ENCODE measurements at places on chromosomes 2 and 18.

GRCh38 chr2:45046786-45047185 lies 37.5 kb upstream of the SIX2 start:
- DNase-seq: no peak

GRCh38 chr2:203400805-203401585 lies 72.8 kb downstream of the ABI2 start:
- peak; percentile 32 for DNase-seq

DNA sequence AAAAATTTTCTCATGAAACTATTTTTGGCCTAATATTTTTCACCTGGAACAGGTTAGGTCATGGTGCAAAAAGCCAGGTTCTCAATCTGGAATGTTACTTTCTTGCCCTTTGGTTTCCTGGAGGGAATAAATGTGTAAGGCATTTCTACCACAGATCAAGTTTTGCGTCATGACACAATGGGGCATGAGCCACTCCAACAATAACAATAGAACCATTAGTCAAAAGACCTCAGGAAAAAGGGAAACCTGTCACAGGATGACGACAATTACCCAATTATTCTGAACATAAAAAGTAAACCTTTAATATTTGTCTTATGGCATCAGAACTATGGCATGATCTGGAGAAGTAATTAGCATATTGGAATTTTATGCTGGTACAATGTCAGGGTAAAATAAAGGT lies 88.2 kb upstream of the HNRNPA3 start:
- no peak for DNase-seq

DNA sequence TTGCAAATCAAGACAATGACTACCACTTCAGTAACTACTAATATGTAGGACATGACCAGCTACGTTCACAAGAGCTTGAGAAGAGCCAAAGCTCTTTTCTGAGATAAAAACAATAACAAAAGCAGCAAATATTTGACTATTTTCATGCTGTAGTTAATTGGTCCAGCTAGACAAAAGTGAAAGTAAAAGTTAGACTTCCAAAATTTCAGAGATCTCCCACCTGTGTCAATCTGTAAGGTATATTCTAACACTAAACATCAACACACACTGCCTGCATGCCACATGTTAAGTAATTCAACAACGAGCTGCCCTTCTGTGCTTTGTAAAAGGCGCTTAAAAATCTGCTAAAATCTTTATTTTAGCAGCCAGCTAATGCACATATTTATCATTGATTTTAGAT lies 185.9 kb downstream of the SLC39A10 start:
- DNase-seq: no peak

GRCh38 chr2:47799031-47799609 lies 16.2 kb downstream of the MSH6 start:
- no peak for DNase-seq

DNA sequence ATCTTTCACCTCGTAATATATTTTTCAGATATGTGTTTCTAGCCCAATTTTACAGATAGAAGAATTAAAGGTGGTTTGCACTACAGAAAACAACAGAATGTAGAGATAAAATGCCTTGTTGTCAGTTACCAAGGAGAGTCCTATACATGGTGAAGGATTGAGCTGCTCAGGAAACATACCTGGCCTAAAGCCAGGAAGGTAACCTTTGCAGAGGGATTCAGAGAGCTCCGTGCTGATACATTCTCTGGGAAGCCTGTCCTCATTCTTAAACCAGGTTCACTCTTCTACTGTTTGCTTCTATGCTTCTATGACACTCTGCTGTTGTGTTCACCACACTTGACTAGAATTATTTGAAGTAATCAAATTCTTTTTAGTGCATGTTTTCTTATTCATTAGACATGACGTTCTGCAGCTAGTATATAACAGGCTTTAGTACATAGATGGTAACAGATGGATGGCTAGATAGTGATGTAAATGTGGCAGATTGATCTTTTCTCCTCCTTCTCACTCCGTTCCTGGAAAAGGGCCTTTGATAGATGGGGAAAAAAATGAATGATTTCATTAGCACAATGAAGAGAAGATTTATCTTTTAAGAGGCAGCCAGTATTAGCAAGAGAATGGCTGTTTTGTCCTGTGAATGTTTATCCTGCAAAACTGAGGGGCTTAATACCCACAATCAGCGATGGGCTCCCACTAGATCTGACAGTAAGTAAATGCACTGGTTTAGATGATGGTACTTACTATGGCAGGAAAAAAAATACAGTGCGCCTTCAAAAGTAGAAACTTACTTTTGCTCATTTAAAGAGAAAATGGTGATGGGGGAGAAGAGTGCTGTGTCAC lies 589.6 kb upstream of the FAM98A start:
- DNase-seq: no peak

- no peak for DNase-seq
These were observed 79.6 kb downstream of the OSBPL6 start for GRCh38 chr2:178273787-178274360.

DNA sequence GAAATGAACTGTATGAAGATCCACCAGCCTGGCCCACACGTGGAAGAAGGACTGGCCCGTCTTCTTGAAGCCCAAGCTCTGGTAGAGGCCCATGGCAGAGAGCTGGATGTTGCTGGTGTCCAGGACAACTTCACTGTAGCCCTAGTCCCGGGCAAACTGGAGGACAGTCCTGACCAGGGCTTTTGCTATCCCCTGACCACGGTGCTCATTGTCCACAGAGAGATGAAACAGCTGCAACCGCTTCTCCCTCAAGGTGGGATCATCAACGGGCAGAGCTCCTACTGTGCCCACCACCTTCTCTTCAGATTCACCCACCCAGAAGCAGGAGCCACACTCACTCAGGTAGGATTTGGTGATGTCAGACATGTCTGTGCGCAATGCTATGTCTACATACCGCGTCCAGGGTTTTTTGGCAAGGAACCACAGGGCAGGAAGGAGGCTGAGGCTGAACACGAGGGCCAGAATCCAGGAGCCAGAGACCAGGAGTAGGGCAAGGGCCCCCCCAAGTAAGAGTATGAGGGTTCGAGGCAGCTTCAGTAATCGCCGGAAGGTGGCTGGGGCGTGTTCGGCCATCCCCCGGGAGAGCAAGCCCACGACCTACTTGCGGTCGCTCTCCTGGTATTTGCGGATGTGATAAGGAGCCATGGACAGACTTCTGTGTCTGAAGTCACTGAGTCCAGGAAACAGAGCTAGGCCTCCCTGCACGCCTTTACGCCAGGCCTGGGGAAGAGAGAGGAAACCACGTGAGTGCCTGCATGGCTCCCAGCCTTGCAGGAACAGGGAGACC lies 36.3 kb downstream of the TPRKB start:
- no peak for DNase-seq

- DNase-seq: no peak
These were observed 22.7 kb downstream of the BCL11A start for GRCh38 chr2:60530660-60531281.

GRCh38 chr2:24618144-24618543 lies 127.1 kb downstream of the NCOA1 start:
- DNase-seq: no peak

- DNase-seq: no peak
These were observed 43.4 kb upstream of the NEUROD1 start for GRCh38 chr2:181723731-181724130.

DNA sequence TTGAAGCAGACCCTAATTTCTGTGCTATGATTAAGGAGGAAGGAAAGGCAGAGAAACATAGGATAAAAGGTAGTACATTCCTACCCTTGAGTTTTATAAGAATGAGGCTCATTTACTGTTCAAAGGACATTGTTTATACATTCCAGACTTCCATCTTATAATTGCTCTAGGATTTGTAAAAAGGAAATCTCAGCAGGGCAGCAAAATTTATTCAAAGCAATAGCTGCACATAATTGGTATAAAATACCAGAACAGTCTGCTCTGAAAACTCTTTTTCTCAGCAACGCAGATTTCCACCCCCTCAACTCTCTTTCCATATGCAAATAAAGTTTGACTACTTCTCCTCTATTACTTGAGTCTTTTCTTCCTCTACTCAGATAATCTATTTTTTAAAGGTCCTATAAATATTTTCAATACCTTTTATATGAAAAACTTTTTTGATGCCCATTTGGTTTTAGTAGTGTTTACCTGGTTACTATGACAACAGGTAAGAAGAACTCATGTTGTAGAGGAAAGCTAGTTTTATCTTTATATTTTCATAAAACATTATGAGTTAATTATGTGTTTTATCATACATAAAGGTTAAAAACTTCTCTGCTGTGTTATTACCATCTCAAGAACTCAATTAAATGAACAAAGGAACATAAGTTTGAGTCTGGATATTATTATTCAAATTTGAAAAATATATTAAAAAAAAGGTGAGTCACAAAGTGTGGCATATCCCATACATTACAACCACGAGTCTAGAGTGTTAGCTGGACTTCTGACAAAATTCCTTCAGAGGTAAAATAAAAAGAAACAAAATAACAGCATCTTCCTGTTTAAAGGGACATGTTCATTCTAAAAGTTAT lies 19.9 kb downstream of the RBMS1 start:
- DNase-seq: no peak

DNA sequence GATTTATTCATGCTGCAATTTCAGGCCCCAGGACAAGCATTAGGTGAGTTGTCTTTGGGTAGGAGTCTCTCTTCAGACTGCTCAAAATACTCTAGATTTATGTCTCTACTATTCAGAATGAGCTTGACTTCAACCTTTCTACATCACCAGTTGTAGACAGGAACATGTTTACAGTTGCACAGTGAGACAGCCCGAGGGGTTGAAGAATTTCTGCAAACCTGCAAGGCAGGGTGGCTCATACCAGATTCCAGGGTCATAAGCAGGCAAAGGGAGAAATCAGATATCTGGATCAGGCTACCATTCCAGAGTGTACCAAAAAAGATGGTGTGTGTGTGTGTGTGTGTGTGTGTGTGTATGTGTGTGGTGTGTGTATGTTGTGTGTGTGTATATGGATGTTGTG lies 112.4 kb downstream of the SPP2 start:
- DNase-seq: no peak

GRCh38 chr2:118750959-118751565 lies 96.4 kb downstream of the EN1 start:
- no peak for DNase-seq

Data from A549 (cell line).